ENCODE measurements at places on chromosomes 7 and 10. TPM values are rescaled to one million over a fixed set of nuclear protein-coding genes. Genes with fewer than 3 reads are reported as not detected.

GRCh38 chr7:76509931-76510877 is at the start of gene UPK3B:
Gene UPK3B (plus strand): TSS chr7:76510552. CDS start chr7:76510653, 101 bp downstream.
- no peaks in the 10 kb centered on the region for H3K4me1 ChIP-seq
- H3K4me3 ChIP-seq: no peak within 1 kb of the TSS
- H3K27ac ChIP-seq: no peak within 1 kb of the TSS
- DNase-seq: no peak
- peaks cover 2% of the 10 kb centered on the region for H3K36me3 ChIP-seq

- no peak overlapping the region for H3K4me3 ChIP-seq
- H3K27me3 ChIP-seq: peaks cover 39% of the 10 kb centered on the region
- H3K27ac ChIP-seq: no peak overlapping the region
- DNase-seq: no peak
- peaks cover 23% of the 10 kb centered on the region for H3K4me1 ChIP-seq
- H3K36me3 ChIP-seq: no peaks in the 10 kb centered on the region
Observed at GRCh38 chr10:73920089-73920488, 9.2 kb downstream of the PLAU start.

DNA sequence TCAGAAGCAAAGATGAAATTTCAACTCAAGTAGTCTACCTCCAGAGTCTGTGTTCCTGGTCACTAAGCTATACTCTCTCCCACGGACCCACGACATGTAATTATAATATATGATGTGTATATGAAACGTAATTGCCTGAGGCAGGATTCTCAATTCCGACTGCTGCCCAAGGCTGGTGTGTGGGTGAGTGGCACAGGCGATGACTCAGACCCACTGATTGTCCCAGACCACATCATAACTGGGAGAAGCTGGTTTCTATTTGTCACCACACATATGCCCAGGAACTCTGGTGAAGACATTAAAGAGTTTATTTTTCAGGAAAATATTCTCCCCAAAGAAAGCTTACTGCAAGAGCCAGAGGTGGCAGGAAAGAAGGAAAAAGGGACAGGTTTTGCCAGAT is 219.3 kb downstream of the JAZF1 start:
- H3K4me3 ChIP-seq: no peak overlapping the region
- H3K27me3 ChIP-seq: no peaks in the 10 kb centered on the region
- no peaks in the 10 kb centered on the region for H3K36me3 ChIP-seq
- no peaks in the 10 kb centered on the region for H3K4me1 ChIP-seq
- DNase-seq: no peak

GRCh38 chr10:112202561-112203241 is 19.1 kb upstream of the GPAM start:
- no peak overlapping the region for H3K4me3 ChIP-seq
- H3K27ac ChIP-seq: no peak overlapping the region
- peaks cover 16% of the 10 kb centered on the region for H3K27me3 ChIP-seq
- peak; percentile 15 for DNase-seq
- no peaks in the 10 kb centered on the region for H3K36me3 ChIP-seq

Gene BAIAP2L1
- total RNA-seq: 1.7 TPM

- no peak overlapping the region for H3K27ac ChIP-seq
- H3K36me3 ChIP-seq: no peaks in the 10 kb centered on the region
- peaks cover 4% of the 10 kb centered on the region for H3K27me3 ChIP-seq
- no peak for DNase-seq
Observed at GRCh38 chr10:122020226-122020625, 31.3 kb downstream of the TACC2 start.

Gene FFAR4
- not detected for total RNA-seq

DNA sequence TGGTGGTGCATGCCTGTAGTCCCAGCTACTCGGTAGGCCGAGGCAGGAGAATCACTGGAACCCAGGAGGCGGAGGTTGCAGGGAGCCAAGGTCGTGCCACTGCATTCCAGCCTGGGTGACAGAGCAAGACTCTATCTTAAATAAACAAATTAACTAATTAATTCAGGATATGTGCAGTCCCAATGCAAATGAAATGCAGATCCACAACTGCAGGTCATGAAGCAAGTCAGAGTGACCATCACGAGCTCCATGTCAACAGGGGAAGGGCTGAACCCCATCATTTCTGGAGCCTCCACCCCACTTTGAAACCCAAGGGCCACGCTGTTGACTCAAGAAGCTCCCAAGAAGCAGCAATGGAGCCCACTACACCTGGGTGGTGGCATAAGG is 115.4 kb downstream of the LARP4B start:
- H3K4me3 ChIP-seq: no peak overlapping the region
- H3K4me1 ChIP-seq: no peaks in the 10 kb centered on the region
- H3K27ac ChIP-seq: no peak overlapping the region

Gene SORCS1
- total RNA-seq: not detected

Gene RBM33
- 84.8 TPM for total RNA-seq

DNA sequence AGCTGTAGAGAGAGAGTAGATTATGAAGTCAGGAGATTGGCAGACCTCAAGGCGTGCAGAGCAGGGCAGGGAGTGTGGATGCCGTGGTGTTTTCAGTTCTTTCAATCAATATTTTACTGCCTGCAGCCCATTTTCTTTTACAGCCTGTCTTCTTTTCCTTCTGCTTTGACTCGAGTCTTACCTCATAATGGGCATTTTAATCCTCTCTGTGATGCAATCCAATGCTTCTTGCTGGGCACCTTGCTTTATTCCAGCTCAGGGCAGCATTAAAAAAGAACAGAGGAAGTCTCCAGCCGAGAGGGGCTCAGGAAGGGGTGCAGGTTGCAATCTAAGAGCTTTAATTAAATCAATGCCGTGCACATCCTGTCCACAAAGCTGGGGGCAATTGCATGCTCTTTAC is 839.0 kb downstream of the LRMDA start:
- peaks cover 1% of the 10 kb centered on the region for H3K27me3 ChIP-seq
- no peaks in the 10 kb centered on the region for H3K36me3 ChIP-seq
- no peak overlapping the region for H3K27ac ChIP-seq
- no peak overlapping the region for H3K4me3 ChIP-seq

- H3K4me1 ChIP-seq: peaks cover 45% of the 10 kb centered on the region
- DNase-seq: no peak
- H3K27ac ChIP-seq: peak overlapping the region; percentile 91
- peak overlapping the region; percentile 40 for H3K4me3 ChIP-seq
- H3K36me3 ChIP-seq: peaks cover 7% of the 10 kb centered on the region
- H3K27me3 ChIP-seq: no peaks in the 10 kb centered on the region
Observed at GRCh38 chr10:119269737-119270136, 62.4 kb downstream of the GRK5 start.

GRCh38 chr7:108815815-108816214 is 246.1 kb downstream of the DNAJB9 start:
- H3K27me3 ChIP-seq: peaks cover 3% of the 10 kb centered on the region
- H3K4me3 ChIP-seq: no peak overlapping the region
- DNase-seq: no peak
- H3K27ac ChIP-seq: no peak overlapping the region
- no peaks in the 10 kb centered on the region for H3K4me1 ChIP-seq

GRCh38 chr7:22654831-22655230 is 72.2 kb upstream of the IL6 start:
- H3K36me3 ChIP-seq: no peaks in the 10 kb centered on the region
- peaks cover 10% of the 10 kb centered on the region for H3K27me3 ChIP-seq
- H3K27ac ChIP-seq: no peak overlapping the region
- H3K4me1 ChIP-seq: no peaks in the 10 kb centered on the region
- H3K4me3 ChIP-seq: no peak overlapping the region
- DNase-seq: no peak

DNA sequence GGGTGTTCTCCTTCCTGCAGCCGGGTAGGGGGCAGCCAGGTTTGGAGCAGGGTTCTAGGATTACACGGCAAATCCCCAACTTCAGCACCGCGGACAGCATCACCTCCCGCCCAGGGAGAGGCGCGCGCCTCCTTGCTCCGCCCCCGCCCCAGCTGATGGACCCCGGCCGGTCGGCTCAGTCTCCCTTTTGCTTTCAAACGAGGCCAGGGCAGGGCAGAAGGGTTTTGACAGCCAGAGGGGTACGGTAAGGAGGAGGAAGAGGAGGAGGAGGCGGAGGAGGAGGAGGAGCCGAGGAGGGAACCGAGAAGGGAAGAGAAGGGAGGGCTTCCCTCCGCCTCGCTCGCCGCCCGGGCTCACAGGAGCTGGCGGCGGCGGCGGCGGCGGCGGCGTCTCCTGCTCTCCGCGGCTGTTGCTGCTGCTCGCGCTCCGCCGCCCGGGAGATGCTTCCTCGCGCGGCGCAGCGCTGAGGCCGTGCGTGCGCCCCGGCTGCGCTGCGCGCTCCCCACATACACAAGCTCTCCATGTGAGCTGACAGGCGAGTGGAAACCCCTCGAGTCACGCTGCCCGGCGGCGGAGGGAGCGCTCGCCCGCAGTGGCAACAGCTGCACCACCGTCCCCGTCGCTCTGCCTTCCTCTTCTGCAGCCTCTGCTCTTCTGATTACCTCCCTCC is 615 bp upstream of the CNTNAP2 start:
- H3K27me3 ChIP-seq: peaks cover 32% of the 10 kb centered on the region
- DNase-seq: peak; percentile 51
- H3K27ac ChIP-seq: no peak overlapping the region
- peaks cover 7% of the 10 kb centered on the region for H3K4me1 ChIP-seq

DNA sequence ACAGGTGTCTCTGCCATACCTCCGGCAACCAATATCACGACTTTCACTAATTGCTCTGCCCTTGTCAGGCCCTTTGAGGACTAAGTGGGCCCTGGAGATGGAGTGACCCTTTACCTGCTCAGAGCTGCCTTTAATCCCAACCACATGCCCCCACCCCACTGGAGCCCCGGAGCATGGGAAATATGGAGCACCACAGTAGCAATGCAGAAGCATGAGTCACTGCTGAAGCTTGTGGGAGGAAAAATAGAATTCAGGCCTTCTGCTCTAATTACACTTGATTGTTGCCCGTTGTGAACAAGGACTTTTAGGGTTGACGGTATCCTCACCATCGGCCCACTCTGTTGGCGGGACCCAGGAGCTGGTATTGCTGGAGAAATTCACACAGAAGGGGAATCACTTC is 52.5 kb upstream of the FRMD4A start:
- DNase-seq: no peak
- peaks cover 46% of the 10 kb centered on the region for H3K4me1 ChIP-seq
- H3K27ac ChIP-seq: no peak overlapping the region
- no peak overlapping the region for H3K4me3 ChIP-seq
- no peaks in the 10 kb centered on the region for H3K36me3 ChIP-seq

DNA sequence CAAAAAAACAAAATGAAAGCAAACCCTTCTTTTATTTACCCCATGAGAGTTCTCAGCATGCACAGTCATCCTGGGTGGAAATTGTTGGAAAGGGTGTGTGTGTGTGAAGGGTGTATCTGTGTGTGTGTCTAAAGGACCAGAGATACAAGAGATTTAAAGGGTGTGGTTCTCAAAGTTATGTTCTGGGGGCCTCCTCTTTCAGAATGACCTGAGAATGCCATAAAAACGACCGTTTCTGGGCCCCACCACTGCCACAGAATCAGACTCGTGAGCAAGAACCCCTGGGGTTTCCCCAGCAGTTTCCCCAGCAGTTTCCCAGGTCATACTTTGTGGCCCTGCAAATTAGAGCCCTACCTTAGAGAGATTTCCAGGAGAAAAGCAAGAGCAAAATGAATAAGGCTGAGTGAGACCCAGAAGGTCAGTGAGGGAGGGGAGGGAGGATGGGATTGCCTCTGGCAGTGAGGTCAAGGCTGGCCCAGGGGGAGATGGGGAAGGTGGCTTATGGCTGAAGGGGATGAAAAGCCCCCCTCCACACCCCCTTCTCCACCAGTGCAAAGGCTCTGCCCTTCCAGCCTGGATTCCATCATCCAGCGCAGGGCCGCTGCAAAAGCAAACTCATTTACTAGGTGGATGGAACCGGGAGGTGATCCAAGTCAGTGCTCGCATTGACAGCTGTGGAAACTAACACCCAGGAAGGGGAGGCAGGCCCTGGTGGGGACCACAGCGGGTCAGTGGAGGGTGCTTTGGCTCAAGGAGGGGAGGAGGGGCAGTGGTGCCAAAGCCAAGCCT is 10.2 kb downstream of the PYROXD2 start:
- H3K27me3 ChIP-seq: no peaks in the 10 kb centered on the region
- peaks cover 7% of the 10 kb centered on the region for H3K36me3 ChIP-seq
- H3K4me3 ChIP-seq: no peak overlapping the region
- peak; percentile 63 for DNase-seq

DNA sequence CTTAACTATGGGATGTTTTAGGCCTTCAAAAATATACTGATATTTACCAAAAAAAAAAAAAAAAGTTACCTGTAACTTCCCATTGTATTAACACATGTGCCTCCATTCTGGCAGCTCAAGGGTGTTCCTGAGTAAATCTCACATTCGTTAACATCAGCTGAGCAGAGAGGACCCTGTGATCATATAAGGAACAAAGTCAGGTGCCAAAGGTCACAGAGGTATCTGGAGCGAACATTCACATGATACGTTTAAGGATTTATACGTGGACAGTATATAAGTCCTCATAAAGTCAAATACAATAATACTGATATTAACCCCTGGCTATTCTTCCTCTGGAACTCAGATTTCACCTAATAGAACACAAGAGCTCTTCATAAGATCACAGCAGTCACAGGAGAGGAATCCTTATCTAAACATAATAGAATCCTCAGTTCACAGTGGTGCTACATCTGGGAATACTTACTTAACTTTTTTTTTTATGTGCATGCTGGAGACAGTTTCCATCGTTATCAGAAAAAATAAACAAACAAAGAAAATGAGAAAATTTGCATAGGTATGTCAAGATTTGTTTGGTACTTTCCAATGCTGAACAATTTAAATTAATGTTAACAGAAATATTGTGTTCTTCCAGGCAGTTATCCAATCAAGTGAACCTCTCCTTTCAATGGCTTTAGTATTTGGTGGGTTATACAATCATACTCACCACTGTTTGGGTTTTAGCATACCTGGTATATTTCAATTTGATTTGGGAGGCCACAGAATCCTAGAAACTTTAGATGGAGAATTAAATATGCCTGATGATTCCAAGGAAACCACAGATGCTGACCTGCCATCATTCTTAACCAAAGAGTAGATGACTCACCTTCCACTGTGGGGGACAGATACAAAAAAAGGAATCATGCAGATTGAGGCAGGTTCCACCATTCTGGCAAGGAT is 6.6 kb downstream of the CUBN start:
- DNase-seq: no peak
- no peaks in the 10 kb centered on the region for H3K27me3 ChIP-seq
- H3K36me3 ChIP-seq: peaks cover 3% of the 10 kb centered on the region
- H3K4me3 ChIP-seq: no peak overlapping the region
- H3K4me1 ChIP-seq: no peaks in the 10 kb centered on the region

GRCh38 chr7:131040467-131040932 is 287.2 kb upstream of the MKLN1 start:
- H3K27me3 ChIP-seq: no peaks in the 10 kb centered on the region
- peak overlapping the region; percentile 30 for H3K4me3 ChIP-seq
- H3K27ac ChIP-seq: peak overlapping the region; percentile 70
- H3K4me1 ChIP-seq: peaks cover 62% of the 10 kb centered on the region

DNA sequence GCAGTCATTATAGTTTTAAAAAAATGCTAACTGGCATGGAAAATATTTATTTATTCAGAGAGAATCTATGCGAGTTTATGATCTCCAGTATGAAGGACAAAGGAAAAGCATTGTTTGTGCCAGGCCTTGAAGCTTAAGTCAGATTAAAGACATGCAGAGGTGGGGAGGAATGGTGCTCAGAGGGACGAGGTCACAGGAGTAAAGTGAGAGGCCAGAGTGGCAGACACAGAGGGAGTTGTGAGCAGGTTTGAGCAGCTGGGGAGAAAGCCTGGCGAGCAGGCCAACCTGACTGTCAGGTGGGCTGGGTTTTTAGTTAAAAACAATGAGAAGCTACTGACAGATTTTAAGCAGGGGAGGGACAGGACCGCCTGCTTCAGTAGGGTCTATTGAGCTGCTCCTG is 6.8 kb upstream of the CCNY start:
- H3K4me3 ChIP-seq: no peak overlapping the region
- no peak overlapping the region for H3K27ac ChIP-seq
- DNase-seq: no peak
- peaks cover 13% of the 10 kb centered on the region for H3K36me3 ChIP-seq
- H3K27me3 ChIP-seq: no peaks in the 10 kb centered on the region
- H3K4me1 ChIP-seq: peaks cover 42% of the 10 kb centered on the region

Gene CTNNA3
- total RNA-seq: not detected

Data from activated CD8-positive, alpha-beta T cell treated with anti-CD3 and anti-CD28 coated beads for 36 hours (primary cell).